T-helper 2 cell (primary cell): ENCODE measurements at places on chromosomes 3 and 15.

- no peak for DNase-seq
Measured at GRCh38 chr15:70765504-70766281, 2.3 kb upstream of the UACA start.

- DNase-seq, result no peak
Measured at GRCh38 chr3:4501437-4501836, 8.3 kb downstream of the ITPR1 start.

DNA sequence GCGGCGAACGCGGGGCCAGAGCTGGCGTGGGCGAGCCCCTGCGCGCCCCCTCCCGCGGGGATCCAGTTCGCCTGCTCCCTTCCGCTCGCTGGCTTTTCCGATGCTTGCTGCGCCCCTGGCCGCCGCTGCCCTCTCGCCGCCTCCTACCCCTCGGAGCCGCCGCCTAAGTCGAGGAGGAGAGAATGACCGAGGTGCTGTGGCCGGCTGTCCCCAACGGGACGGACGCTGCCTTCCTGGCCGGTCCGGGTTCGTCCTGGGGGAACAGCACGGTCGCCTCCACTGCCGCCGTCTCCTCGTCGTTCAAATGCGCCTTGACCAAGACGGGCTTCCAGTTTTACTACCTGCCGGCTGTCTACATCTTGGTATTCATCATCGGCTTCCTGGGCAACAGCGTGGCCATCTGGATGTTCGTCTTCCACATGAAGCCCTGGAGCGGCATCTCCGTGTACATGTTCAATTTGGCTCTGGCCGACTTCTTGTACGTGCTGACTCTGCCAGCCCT, 721 bp downstream of the P2RY1 start:
- DNase-seq, result no peak

DNA sequence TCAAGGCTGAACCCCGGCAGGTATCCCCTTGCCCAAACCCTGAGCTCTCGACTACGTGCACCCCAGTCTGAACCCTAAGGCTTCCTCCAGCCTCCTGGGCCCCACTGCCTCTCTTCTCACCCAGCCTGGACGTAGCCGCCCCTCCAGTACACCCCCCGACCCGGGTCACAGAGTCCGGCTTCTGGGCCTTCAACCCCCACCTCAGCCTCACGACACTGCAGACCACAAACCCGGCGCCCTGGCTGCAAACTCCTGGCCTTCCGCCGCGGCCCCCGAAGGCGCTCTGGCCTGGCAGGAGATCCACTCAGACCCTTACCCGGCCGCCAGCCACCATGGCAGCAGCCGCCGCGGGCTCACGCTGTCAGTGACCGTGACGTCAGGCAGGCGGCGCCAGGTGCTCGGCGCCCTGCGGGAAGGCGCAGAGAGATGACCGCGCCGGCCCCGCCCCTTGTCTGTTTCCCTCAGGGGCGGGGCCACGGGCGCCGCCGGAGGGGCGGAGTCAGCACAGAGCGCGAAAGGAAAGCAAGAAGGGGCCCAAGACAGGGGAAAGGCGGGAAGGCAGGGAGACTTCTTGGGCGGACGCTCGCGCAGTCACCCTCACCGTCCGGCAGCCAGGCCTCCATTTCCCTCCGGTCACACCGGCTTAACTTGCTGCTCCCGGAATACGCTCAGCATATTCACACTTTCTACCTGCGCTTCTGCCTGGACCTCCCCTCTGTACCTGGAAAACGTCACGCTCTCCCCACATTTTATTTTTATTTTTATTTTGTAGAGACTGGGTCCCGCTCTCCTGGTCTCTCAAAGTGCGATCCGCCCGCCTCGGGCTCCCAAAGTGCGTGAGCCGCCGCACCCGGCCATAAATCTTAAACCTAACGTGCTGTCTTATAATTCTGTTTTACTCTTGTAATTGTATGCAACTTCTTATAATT, at the start of gene RMDN3:
Gene RMDN3 (minus strand): TSS at position 372 of the 929 bp plus-strand sequence. CDS start 471 bp downstream, outside the sequence.
- DNase-seq, result peak; percentile 90

GRCh38 chr3:113070681-113071113, 79.9 kb downstream of the GTPBP8 start:
- DNase-seq, result no peak

DNA sequence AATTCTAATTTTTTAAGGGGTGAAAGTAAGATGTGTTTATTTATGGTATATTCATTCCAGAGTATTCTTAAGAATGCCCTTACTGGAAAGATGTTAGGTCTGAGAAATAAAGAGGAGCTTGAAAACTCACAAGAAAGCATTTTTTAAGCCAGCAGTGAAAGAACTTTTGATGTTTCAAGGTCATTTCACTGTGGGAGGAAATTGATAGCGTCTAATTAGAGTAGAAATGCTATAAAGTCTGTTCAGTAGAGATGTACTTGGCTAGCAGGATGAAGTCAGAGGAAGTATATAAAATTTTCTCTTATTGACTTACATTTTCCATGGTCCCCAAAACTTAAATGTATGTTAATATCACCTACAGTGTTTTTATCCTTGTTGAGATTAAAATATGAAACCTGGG, 354.6 kb downstream of the CNTN6 start:
- DNase-seq, result no peak

- peak; percentile 33 for DNase-seq
Measured at GRCh38 chr3:100335434-100335833, 877 bp downstream of the NIT2 start.

DNA sequence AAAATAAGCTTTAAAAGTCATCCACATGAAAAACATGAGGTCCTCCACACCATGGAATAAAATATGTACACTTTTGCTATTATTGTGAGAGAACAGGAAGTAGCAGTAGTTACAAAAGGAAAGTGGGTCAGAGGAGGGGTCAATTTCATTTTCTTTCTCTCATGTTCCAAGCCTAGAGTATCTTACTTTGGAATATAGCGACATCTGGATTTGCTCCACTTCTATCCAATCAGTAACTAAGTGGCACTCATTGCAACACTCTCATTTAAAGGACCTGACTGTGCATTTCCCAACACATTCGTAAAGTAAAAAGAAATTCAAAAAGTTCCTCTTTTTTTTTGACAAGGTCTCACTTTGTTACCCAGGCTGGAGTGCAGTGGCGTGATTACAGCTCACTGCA, 637.3 kb downstream of the TUSC7 start:
- no peak for DNase-seq

DNA sequence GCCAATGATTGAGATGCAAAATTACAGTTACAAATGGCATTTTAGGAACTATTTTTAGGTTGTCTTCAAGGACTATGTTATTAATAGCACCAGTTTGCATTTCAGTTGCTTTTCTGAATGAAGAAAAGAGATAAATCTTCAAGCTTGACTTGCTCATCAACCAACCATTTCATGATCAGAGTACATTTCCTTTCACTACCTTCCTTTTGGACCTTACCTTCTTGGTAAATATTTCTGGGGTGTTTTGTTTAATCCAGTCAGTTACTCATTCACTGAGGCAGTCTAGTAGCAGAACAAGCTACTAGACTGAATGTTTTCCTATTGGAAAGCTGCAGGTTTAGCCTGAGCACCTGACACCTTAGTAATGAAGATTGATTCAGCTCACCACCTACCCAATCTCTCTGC, 8.2 kb downstream of the SLC27A2 start:
- DNase-seq, result no peak

- no peak for DNase-seq
Measured at GRCh38 chr3:184836090-184836822, 24.3 kb downstream of the VPS8 start.

GRCh38 chr3:108223928-108224327, 1.7 kb upstream of the IFT57 start:
- no peak for DNase-seq

GRCh38 chr3:12181301-12181700, 22.6 kb upstream of the TIMP4 start:
- DNase-seq, result no peak

- DNase-seq, result no peak
Measured at GRCh38 chr15:80891006-80891405, 98.6 kb downstream of the MESD start.

GRCh38 chr15:29138260-29138659, 131.4 kb downstream of the NSMCE3 start:
- DNase-seq, result no peak

DNA sequence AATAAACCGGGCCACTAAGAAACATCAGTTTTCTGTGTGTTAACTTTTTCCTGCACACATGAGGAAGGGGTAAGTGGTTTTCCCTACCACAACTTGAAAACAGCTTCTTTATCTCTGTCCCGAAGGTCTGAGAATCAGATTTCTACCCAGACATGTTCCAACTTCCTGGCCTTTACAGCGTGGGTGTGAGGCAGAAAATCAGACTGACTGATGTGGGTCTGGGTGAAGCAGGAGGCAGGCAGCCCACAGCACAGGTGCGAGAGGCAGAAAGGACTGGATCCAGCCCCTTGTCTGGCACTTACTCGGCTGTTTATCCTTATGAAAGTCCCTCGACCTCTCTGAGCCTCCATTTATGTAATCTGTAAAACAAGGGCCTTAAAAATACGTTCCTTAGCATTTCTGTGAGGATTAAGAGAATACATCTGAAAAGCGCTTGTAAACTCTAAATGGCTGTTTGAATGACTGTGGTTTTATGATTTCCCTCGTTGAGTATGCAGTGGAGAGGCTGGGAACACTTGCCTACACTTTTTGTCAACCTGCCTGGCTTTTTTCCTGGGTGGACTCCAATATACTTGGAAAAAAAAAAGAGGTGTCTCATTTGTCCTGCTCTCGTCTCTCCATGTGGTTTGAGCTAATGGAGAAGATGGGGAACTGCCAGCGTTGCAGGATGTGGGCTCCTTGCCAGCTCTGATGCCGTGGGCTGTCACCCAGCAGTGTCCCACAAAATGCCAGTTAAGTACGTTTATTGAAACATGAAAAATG, 3.1 kb downstream of the AGBL1 start:
- no peak for DNase-seq

- DNase-seq, result no peak
Measured at GRCh38 chr3:165783383-165783782, 53.8 kb downstream of the BCHE start.
